Esophagus squamous epithelium (tissue), 5 donors: ENCODE measurements at places on chromosomes 1 and 21.
A peak's percentile ranks its signal among the peaks of the same experiment; 100 is the strongest.

GRCh38 chr1:28112388-28113241, 24.2 kb upstream of the EYA3 start:
- peaks cover 8% of the 10 kb centered on the region for H3K4me1 ChIP-seq
- DNase-seq = no peak
- H3K27me3 ChIP-seq = no peaks in the 10 kb centered on the region
- no peak overlapping the region for H3K27ac ChIP-seq
- H3K36me3 ChIP-seq = no peaks in the 10 kb centered on the region

GRCh38 chr1:205306929-205307566, 14.5 kb downstream of the NUAK2 start:
- peaks cover 43% of the 10 kb centered on the region for H3K36me3 ChIP-seq
- DNase-seq = no peak
- H3K27me3 ChIP-seq = no peaks in the 10 kb centered on the region
- no peak overlapping the region for H3K27ac ChIP-seq
- H3K4me3 ChIP-seq = no peak overlapping the region

GRCh38 chr1:28592321-28593071, 431 bp downstream of the RAB42 start:
- no peak overlapping the region for H3K27ac ChIP-seq
- no peak for DNase-seq
- peaks cover 25% of the 10 kb centered on the region for H3K4me1 ChIP-seq
- no peaks in the 10 kb centered on the region for H3K27me3 ChIP-seq
- peak overlapping the region; percentile 77 for H3K4me3 ChIP-seq

DNA sequence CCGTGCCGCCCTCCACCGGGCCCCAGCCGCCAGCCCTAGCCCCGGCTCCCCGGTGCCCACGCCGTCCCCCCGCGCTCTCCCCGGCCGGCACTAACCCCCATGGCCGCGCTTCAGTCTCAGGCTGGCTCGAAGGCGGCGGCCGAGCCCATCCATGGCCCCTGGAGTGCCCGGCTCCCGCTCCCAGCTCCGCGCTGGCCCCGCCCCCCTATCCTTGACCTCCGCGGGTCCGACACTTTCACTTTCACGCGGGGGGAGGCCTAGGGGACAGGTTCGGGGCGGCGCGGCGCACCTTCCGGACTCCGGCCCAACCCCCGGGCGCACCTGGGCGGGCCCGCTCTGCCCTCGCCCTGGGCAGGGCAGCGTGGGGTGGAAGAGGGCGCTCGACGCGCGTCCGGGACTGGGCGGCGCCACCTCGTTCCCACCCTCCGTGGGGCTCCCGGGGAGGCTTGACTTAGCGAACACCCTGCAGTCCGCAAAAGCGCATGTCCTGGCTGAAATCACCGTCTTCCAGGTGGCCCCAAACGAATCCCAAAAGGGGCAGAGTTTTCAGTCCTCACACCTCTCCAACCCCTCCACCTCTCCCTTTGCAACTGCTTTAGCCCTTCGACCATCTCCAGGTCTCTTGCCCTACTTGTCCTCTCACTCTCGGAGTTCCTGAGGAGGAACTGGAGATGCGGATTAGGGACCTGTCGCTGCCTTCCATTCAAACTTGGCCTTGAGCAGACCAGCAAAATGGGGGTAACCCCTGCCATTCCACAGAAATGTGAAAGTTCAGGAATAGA, 3.9 kb upstream of the DENND2D start:
- H3K36me3 ChIP-seq = no peaks in the 10 kb centered on the region
- H3K4me1 ChIP-seq = peaks cover 34% of the 10 kb centered on the region
- peak overlapping the region; percentile 89 for H3K4me3 ChIP-seq
- H3K27me3 ChIP-seq = no peaks in the 10 kb centered on the region
- DNase-seq = peak; percentile 37
- H3K27ac ChIP-seq = peak overlapping the region; percentile 96

- H3K27me3 ChIP-seq = no peaks in the 10 kb centered on the region
- peaks cover 57% of the 10 kb centered on the region for H3K4me1 ChIP-seq
- no peaks in the 10 kb centered on the region for H3K36me3 ChIP-seq
- no peak for DNase-seq
- H3K4me3 ChIP-seq = no peak overlapping the region
Observed at GRCh38 chr1:107546576-107546975, 405.7 kb downstream of the NTNG1 start.
